Spinal cord (tissue), 10 donors: ENCODE measurements at places on chromosomes 4 and X.
A peak's percentile ranks its signal among the peaks of the same experiment; 100 is the strongest.

GRCh38 chr4:13983189-13983790 lies 355.8 kb upstream of the BOD1L1 start:
- no peak for DNase-seq

DNA sequence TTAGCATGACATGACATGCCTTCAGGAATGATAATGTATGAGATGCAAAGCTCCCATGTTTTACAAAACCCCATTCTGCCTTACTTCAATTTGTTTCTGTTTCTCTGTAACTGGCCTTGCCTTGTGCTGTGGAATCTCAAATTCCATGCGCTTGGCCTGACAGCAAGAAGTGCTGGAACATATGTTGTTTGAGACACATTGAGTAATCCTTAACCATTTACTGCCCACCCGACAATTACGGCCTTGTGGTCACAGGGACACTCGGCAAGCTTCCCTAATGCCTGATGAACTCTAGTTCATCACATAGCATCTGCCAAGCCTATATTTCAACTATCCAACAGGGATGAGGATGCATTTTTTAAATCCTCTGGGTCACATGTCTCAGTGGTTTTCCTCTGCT lies 226.4 kb upstream of the CASK start:
- DNase-seq = no peak

- DNase-seq = no peak
Measured at GRCh38 chr4:16027626-16028025, 56.2 kb downstream of the PROM1 start.

DNA sequence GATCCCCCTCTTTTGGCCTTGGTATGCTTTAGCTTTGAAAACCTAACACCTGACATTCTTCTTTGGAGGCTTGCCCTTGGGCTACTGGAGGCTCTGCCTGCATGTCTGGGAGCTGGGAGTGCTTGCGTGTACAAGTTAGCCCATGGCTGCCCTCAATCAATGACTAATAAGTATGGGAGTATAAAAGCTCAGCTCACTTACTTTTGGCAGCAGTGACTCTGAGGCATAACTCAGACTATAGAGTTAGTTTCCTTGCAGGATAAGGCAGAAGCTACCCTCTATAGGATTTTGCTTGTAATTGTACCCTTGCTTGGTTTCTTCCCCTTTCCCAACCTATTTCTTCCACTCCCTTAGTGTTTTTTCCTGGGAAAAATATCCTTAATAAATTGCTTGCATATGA lies 247.9 kb downstream of the PPP1R2C start:
- peak; percentile 18 for DNase-seq

DNA sequence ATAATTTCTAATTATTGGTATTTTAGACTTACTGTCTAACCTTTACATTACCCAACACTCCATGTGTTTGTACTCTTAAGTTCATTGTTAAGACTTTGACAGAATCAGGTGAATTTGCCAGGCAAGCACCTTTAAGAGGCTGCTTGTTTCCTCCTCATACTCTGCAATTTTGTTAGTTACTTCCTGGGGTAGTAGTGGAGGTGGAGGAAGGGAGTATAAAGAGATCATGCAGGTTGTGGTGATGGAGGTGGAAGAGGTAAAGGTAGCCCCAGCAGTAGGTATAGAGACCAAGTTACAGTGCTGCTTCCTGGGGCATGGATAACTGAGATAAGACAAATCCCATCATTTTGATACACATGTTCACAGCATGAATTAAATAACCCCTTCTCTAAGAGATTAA lies 6.7 kb downstream of the WDR44 start:
- no peak for DNase-seq

- no peak for DNase-seq
Measured at GRCh38 chr4:52685316-52685715, 26.2 kb upstream of the USP46 start.

DNA sequence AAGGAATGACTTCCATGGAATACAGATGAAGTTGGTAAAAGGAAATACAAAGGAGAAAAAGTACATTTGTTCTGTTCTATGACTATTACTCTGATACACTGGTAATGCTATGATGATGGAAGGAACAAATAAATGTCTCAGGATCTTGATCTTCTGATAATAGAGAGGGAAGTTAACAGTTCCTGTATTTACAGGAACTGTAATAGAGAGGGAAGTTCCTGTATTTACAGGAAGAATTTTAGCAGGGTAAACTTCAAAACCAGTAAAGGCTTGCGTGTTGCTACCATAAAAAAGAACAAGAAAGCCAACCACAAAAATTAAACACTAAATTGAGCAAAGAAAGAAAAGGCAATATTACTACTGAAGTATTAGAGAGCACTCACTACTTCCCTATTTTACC lies 91.7 kb upstream of the HPGD start:
- DNase-seq = no peak

DNA sequence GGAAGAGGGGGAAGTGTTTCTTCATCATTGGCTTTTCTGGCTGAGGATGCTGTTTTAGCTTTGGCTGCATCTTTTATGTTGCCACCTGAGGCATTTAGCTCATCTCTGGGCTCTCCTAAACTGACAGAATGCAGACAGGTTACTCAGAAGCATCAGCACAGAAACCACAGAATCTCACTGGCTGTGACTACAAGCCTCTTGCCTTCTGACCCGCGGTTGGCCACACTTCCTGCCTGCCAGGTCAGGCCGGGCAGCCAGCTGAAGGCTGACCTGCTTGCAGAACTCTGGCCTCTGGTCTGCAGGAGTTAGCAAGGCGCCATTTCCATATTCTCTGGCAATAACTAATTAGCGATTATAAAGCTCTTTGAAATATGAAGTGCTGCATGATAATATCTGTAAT lies 366.5 kb downstream of the MID1IP1 start:
- no peak for DNase-seq

- DNase-seq = no peak
Measured at GRCh38 chr4:8615921-8616787, 23.6 kb downstream of the CPZ start.

- no peak for DNase-seq
Measured at GRCh38 chrX:10083809-10084208, 73.0 kb upstream of the CLCN4 start.

GRCh38 chr4:82713856-82714255 lies 84.7 kb downstream of the SCD5 start:
- DNase-seq = no peak

DNA sequence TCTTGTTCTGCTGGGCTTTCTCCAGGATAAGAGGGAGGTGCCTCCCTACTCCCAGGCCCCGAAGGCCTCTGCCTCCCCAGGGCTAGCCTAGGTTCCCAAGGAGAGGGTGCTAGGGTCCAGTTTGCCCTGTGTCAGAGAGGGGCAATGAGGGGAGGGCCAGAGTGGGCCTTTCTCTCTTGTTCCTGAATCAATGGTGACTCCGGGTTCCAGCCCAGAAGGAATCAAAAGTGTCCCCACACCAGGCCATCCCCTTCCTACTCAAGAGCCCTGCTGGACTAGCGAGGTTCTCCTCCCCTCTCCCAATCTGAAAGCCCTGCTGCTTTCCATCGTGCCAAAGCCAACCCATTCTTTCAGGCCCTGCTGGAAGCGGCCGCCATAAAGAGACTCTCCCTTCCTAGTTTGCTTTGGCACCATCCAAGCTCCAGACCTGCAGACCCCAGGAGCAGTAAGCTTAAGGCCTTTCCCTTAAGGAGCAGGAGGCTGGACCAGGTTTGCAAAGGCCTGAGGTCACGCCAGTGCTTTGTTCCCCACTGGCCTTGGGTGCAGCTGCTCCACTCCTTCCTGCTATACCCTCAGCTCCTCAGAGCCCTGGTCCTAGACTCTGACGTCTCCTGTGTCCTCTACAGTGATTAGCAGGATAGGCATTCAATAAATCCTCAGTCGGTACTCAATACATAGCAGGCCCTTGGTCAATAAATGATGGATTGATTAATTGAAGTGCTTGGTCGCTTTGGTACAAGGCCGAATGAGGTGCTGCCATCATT lies 10.6 kb downstream of the TSC22D3 start:
- DNase-seq = no peak

DNA sequence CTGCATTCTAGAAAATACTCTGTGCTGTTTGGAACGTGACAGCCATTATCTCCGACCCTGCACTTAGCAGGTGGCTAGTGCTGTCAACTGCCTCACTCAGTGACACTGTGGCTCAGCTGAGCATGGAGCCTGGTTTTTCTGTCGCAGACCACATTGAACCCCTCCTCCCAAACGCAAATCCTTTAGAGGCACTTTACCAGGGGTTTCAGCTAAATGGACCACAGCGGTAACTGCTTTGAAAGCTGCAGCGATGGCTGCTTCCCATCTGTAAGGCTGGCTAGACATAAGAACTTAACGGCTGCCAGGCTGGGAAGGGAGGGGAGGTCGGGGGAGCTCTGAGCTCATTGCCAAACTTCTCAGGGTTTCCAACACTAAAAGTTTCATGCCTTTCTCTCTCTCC lies 8.1 kb downstream of the SLC34A2 start:
- DNase-seq = peak; percentile 36

GRCh38 chrX:115690511-115691216 lies 129.7 kb downstream of the PLS3 start:
- peak; percentile 57 for DNase-seq

DNA sequence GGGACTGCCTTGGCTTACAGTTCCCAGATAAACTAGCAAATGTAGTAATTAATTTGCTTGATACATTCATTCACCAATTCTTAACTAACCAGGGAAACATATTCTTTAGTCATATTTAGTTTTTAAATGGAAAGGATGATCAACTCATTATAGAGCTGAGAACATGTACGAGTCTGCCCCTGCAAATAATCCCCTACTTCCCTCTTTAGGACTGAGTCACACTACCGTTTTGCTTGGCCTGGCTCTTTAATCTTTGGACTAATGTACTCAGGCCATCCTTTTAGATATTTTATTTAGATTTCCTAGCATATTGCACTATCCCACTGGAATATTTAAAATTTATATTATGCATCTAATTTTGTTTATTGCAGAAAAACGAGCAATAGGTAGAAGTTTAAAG lies 105.5 kb upstream of the LCORL start:
- DNase-seq = no peak

GRCh38 chrX:39427906-39428305 lies 626.6 kb downstream of the MID1IP1 start:
- no peak for DNase-seq

GRCh38 chr4:45294464-45294863 lies 568.1 kb upstream of the GNPDA2 start:
- DNase-seq = no peak

GRCh38 chr4:112448306-112449132 lies 67.5 kb downstream of the NEUROG2 start:
- peak; percentile 9 for DNase-seq

- no peak for DNase-seq
Measured at GRCh38 chr4:41939016-41939626, 3.9 kb downstream of the TMEM33 start.

DNA sequence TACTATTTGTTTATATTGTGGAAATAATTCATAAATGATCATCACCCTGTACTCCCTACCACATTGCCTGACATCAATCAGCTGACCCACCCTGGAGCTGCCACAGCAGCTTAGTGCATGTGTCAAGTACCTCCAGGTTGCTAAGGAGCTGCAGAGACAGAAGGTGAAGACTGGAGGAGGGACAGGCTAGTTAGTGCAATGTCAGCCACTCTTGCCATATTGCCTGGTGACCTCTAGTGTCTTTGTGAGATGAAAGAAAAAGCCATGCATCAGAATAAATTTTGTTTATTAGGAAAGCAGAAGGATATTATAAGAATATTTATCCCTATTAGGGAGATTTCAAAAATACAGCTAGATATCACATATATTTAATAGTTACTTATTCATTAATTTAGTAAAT lies 243.9 kb upstream of the FAT4 start:
- no peak for DNase-seq

GRCh38 chr4:167020410-167020809 lies 213.9 kb downstream of the SPOCK3 start:
- DNase-seq = no peak

GRCh38 chr4:129355516-129355915 lies 259.6 kb downstream of the C4orf33 start:
- peak; percentile 45 for DNase-seq

DNA sequence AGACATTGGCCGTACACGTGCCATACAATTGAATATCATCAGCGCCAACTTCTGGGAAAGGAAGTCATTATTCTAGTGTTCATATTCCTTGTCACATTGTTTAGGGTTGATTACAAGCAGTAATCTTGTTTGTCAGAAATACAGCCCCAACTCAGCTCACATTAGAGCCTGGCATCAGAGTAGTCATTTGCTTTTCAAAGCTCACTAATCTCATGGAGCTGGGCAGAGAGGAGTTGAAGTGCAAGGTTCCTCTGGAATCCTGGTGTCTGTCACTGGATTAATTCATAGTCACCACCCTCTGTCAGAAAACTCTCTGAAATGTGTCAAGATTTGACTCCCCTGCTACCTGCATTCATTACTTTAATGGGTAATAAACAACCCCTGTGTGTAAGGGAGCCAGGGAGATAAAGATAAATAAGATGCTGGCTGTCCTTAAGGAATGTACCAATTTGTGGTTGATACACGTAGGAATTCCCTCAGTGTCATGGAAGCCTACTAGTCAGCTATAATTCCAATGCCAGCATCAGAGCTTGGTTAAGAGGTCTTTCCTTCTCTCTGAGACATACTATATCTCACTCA lies 43.7 kb upstream of the S100G start:
- no peak for DNase-seq

- DNase-seq = no peak
Measured at GRCh38 chr4:54568184-54568583, 89.6 kb upstream of the KIT start.

- DNase-seq = no peak
Measured at GRCh38 chr4:2036866-2037265, 22.3 kb upstream of the NAT8L start.

GRCh38 chr4:178068136-178068535 lies 625.9 kb upstream of the AGA start:
- DNase-seq = no peak

DNA sequence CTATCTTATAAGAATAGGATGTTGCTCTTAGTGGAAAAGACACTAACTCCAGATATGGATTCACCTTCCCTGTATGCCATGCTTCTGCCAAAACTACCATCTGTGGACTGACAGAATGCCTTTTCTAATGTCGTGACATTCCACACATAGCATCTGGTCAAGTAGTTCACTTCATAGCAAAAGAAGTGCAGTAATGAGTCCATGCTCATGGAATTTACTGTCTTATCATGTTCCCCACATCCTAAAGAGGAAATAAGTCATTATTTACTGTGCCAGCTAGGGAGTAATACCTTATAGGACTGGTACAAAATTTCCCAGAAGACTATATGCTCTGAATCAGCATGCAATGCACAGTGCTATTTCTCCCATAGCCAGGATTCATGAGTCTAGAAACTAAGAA lies 562.4 kb downstream of the TLL1 start:
- no peak for DNase-seq

GRCh38 chr4:19496756-19497155 lies 754.9 kb upstream of the SLIT2 start:
- DNase-seq = no peak

DNA sequence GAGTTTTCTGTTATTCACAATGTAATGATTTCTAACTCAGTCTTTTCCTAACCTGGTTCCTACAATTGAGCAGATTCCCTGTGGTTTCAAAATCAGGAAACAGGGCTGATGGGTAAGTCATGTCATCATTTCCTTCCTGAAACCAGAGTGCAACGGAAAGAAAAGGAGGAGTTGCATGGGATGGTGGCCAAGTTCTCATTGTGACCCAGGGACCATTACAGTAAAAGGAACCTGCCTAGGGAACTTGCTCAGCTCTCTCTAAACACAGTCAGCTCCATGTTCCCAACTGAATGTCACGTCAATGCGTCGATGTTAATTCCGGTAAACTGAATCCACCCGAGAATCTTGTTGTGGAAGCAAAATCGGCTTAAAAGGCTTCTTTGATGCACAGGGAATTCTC lies 51.2 kb downstream of the LGI2 start:
- DNase-seq = no peak

- no peak for DNase-seq
Measured at GRCh38 chr4:64756016-64756415, 346.8 kb upstream of the TECRL start.
